ENCODE measurements at places on chromosomes 6 and 20.

DNA sequence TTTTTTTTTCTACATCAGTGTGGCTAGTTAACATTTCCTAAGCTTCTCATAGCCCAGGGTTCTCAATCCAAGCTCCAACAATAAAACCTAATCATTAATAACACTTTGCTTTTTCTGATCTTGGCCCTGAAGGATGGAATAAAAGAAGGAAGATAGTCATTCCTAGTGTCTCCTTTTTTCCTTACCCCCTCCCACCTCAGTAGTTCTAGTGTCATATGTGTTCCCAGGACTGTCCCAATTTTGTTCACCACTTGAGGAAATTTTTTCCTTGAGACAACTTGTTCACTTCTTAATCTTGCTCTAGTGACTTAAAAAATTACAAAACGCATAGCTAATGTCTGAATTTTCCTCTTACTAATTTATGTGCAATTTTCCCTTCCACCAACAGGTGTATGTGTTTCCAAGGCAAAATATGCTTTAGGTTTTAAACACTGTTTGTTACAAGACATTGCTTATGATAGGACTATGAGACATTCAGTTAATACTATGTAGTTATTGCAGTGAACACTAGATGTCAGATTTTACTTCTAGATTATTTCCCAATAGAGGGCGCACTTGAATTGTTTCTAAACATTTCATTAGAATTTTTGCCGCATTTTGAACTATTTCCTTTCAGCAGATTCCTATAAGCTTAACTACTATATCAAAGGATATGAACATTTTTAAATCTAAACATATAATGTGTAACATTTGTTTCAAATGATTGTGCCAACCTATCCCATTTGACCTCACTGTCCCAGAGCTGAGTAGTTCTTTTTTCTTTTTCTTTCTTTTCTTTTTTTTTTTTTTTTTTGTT, 18.5 kb upstream of the C6orf141 start:
- DNase-seq = no peak

- DNase-seq = no peak
These were observed 2.4 kb downstream of the RHAG start for GRCh38 chr6:49634092-49634835.

- no peak for DNase-seq
These were observed 756.0 kb upstream of the NRSN1 start for GRCh38 chr6:23370051-23370450.

- DNase-seq = no peak
These were observed 14.7 kb upstream of the CHD6 start for GRCh38 chr20:41632896-41633295.

GRCh38 chr6:63795006-63795405, 159.4 kb downstream of the PHF3 start:
- DNase-seq = no peak

DNA sequence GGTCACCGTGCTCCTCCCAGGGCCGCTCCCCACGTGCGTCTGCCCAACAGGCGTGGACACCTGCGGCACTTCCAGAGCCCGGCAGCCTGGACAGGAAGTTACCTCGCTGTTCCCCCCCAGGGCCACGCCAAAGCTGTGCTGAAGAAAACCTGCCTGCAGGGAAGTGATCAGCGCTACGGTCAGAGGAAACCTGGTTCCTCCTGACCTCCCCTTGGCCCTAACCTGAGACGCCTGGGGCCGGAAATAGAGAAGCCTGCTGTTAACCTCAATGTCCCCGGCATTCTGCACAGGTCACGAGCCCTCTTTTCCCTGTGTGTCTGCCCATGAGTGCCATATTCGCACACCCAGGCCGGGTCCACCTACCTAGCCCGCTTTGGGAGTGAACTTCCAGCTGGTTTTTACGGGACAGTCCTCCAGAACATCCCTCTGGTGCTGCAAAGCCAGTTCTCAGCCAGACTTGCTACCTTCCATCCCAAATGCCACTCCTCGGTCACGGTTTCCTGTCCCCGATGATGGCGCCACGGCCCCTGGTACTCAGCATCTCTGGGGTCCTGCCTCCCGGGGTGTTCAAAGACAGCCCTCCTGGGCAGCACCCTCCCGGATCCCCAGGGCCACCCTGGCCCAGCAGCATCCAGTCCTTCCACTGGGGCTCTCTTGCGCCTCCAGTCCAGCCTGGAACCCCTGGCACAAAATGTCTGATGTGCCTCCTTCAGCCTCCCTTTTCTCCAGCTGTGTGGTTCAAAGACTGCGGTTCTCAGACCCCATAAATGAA, 12.0 kb upstream of the IRF4 start:
- no peak for DNase-seq

- no peak for DNase-seq
These were observed 61.4 kb upstream of the NT5E start for GRCh38 chr6:85388531-85388930.

GRCh38 chr20:20207291-20207690, 155.0 kb downstream of the CFAP61 start:
- no peak for DNase-seq

DNA sequence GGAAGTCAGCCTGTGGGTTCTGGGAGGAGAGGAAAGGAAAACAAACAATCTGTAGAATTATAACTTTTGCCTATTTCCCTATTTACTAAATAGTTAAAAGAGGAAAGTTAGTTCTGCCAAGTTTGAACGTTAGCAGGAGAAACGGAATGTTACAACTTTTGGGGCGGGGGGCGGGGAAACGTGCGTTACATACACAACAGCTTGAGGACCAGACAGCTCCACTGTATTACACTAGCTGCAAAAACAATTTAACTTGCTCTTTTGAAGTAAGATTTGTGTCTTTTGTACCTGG, 498 bp upstream of the PRDM1 start:
- DNase-seq = no peak

- DNase-seq = no peak
These were observed 45.1 kb upstream of the TAGAP start for GRCh38 chr6:159089909-159090308.

GRCh38 chr6:13400772-13401171, 72.4 kb upstream of the TBC1D7 start:
- DNase-seq = peak; percentile 20

DNA sequence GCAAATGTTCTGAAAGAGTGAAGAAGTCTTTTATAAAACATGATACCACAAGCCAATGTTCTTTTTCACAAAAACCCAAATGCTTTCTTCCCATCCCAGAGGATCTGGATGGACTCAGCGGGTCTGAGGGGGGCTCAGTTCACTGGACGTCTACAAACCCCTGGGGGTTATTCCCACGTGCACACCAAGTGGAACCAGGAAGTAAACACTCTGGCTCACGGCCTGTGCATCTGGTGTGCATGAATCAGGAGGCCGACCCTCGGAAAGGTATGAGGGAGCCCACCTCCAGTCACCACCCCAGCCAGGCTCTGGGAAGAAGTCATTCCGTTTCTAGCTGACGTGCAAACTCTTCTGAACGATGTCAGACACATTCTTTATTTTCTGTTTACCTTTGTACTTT, 252.2 kb downstream of the DLL1 start:
- no peak for DNase-seq

DNA sequence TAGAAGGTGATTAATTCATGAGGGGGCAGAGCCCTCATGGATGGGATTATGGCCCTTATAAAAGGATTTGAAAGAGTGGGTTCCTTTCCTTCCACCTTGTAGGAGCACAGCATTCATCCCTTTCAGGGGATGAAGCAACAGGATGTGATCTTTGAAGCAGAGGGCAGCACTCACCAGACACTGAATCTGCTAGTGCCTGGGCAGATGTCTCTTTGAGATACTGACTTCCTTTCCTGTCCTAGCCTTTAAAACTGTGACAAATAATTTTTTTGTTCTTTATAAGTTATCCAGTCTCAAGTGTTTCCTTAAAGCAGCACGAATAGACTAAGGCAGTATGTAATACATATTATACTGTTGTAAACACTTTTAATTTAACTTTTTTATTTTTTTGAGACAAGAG, 538.6 kb upstream of the RNF217 start:
- DNase-seq = no peak

- no peak for DNase-seq
These were observed 16.7 kb upstream of the AVP start for GRCh38 chr20:3101251-3101650.

- no peak for DNase-seq
These were observed 274.4 kb downstream of the THBS2 start for GRCh38 chr6:168979254-168979653.

- no peak for DNase-seq
These were observed 189.8 kb downstream of the ZDHHC14 start for GRCh38 chr6:157570752-157571151.

DNA sequence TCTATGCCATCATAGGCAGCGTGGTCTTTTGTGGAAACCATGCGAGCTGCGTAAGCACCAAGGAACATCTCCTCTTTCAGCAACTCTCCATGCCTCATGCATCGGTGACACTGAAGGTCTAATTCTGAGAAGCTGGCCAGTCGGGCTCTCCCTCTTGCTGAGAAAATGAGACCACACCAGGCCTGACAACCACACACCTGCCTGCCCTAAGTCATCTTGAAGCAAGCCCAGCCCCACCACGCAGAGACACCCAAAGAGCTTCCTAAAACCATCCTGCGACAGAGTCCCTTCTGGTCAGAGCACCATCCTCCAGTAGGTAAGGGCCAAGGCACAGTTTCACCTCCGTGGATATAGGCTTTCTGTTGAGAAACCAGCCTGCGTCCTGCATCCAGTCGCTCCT, 26.6 kb downstream of the PREX1 start:
- no peak for DNase-seq

- DNase-seq = no peak
These were observed 54.1 kb upstream of the CHD6 start for GRCh38 chr20:41672282-41672681.

GRCh38 chr20:44398335-44398734, 42.8 kb downstream of the HNF4A start:
- DNase-seq = no peak

- no peak for DNase-seq
These were observed 197.6 kb downstream of the PRL start for GRCh38 chr6:22099231-22099630.

- no peak for DNase-seq
These were observed 26.9 kb downstream of the NRN1 start for GRCh38 chr6:5979650-5980420.

- DNase-seq = no peak
These were observed 979.9 kb downstream of the HACE1 start for GRCh38 chr6:103879800-103880199.

- no peak for DNase-seq
These were observed 14.5 kb upstream of the KCNK5 start for GRCh38 chr6:39243809-39244208.

DNA sequence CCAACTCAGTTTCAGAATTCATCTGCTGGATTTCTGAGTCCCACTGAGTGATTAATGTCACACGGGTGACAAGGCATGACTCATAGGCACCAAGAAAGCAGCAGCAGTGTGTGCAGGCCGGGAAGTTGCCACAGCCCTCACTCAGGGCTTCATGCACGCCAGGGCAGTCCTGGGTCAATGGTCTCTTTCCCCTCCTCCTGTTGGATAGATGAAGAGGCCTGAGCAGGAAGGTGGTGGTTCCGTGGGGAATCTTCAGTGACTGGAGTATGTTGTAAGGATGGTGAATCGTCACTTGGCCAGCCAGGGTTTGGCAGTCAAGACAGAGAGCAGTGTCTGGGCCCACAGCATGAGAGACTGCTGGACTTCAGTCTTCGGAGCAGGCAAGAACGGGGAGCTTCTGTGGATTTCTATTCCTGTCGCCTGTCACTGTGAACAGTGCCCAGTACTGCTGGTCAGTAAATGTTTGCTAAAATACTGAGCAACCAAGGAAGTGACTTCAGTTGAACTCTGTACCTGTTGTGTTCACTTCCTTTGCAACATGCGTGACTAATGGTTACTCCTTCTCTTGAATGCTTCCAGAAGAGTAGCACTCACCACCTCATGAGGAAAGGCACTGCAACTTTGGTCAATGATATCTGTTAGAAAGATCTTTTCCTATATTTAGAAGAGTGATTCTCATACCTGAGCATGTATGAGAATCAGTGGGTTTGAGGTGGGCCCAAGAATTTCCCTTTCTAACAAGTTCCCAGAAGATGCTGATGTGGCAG, 62.0 kb upstream of the CD93 start:
- DNase-seq = no peak

DNA sequence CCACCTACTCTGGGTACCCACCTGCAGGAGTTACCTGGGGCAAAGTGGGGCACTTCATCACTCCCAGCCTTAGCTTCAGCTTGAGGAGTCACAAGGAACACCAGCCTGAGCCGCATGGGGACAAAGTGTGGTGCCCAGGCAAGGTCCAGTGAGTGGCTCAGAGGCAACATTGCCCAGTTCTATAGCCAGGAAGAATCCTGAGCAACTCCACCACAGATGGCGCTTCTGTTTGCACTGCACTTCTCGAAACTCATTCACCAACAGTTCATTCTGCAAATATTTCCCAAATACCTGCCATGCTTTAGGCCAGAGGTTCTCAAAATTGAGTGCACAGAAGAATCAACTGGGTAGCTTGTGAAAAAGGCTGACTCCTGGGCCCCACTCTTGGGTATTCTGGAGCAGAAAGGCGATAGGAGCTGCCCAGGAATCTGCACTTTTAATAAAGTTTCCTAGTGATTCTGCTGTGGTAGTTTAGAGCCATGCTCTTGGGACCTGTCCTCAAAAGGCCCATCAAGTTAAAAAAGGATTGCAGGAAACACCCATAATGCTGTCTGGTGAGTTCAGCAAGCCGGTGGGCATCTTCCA, 83.1 kb downstream of the VEGFA start:
- no peak for DNase-seq

- peak; percentile 81 for DNase-seq
These were observed at the start of gene HRH3 for GRCh38 chr20:62219992-62220665. TSS of gene HRH3 (minus strand) at chr20:62220278. CDS start at chr20:62219970, 308 bp downstream.

GRCh38 chr6:106252687-106253086, 72.9 kb downstream of the ATG5 start:
- no peak for DNase-seq

GRCh38 chr20:15236812-15237211, 899.4 kb upstream of the FLRT3 start:
- no peak for DNase-seq

GRCh38 chr6:25193460-25194171, 85.6 kb upstream of the CARMIL1 start:
- DNase-seq = no peak

GRCh38 chr6:142210606-142211005, 63.5 kb downstream of the VTA1 start:
- no peak for DNase-seq

DNA sequence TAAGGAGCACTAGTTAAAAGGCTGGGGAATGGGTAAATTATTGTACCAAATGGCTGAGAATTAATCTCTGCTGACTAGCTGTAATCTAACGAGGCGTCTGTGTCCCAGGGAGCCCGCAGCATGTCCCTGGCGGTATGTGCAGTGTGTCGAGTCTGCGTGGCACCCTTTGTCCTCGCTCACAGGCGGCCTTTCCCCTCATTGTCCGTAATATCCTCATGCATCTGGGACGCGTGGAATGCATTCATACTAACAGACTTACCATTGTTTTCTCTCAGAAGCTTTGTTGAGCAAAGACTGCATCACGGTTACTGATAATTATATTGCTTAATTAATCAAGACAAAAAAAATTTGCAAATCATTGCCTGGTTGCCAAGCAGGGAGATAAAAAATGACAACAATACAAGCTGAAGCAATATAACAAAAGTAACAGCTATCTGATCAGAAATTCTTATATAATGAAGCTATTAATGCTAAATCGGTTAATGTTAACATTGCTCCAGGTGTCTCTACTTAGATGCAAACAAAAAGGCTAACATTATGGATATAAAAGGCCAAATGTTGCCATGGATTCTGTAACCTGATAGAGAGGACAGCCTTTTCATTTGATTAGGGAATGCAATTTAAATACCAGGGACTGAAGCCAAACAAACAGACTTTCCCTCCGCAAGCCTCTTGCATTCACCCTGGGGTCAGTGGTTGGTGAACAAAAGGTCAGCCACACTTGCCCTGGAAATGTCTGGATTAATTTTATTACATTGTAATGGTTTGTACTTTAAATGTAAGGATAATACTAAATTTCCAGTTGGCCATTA, 124.8 kb downstream of the INSM1 start:
- DNase-seq = no peak
